ENCODE measurements at places on chromosomes 3 and 15.

GRCh38 chr3:185724761-185725160 is 100.1 kb downstream of the IGF2BP2 start:
- no peak for DNase-seq

GRCh38 chr15:88898736-88899135 is 3.4 kb upstream of the HAPLN3 start:
- DNase-seq = no peak

- DNase-seq = no peak
These were observed 253.3 kb downstream of the TJP1 start for GRCh38 chr15:29568840-29569532.

DNA sequence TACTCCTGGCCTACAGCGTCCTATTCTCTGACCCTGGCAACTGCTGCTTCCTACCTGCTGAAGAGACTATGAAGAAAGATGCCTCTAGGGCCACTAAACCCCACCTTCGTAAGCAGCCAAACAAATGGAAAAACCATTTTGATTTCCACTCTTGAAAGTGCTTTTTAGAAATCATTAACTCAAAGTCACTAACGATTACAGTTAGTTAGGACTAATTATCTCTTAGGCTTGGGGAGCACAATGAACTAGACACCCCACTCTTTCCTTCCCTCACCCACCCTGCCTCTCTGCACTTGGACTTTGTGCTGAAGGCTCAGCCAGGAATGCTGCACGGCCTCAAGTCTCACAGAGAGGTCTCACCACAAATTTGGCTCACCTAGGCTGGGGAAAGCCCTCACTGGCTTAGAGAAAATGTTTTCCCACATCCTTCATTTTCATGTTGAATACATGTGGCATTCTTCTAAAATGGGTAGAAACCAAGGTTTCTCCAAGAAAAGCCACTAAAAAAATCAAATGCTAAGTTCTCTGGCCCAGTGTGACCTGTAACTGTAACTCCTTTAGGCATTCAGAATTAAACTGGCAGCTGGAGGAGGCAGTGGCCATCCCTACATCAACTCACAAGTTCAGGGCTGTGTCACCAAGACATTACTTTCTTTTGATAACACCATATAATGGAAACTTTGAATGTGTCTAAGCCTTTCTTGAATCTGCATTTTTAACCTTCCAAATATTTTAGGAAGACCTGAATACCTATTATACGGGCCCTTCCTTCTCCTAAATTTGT is 47.1 kb downstream of the NPTN start:
- DNase-seq = no peak

- peak; percentile 56 for DNase-seq
These were observed 83.4 kb upstream of the NANOGP8 start for GRCh38 chr15:35168464-35168863.

GRCh38 chr3:181610973-181611265 is 100.8 kb upstream of the SOX2 start:
- DNase-seq = no peak

All from OCI-M1 (cell line).